ENCODE measurements at places on chromosomes 13 and 19. TPM values are rescaled to one million over a fixed set of nuclear protein-coding genes. Genes with fewer than 3 reads are reported as not detected.
A peak's percentile ranks its signal among the peaks of the same experiment; 100 is the strongest.

Gene LGI4
- 1.8 TPM for total RNA-seq

Gene ZNF610
- total RNA-seq = 2.1 TPM

GRCh38 chr19:41871573-41872383 is 5.3 kb upstream of the CD79A start:
- no peak for DNase-seq

Gene WDR62
- 3.7 TPM for total RNA-seq

GRCh38 chr19:15779756-15780476 is 7.5 kb upstream of the OR10H5 start:
- peak; percentile 48 for DNase-seq

Data from left lung (tissue), 14 donors.